ENCODE measurements at places on chromosomes 6 and 20. TPM values are rescaled to one million over a fixed set of nuclear protein-coding genes. Genes with fewer than 3 reads are reported as not detected.

SFT2D1 gene
- polyA plus RNA-seq: 36.9 TPM

GRCh38 chr6:2998998-2999617 lies 586 bp upstream of the NQO2 start:
- peak; percentile 26 for DNase-seq

GRCh38 chr20:4060064-4060795 lies 44.9 kb upstream of the RNF24 start:
- DNase-seq: no peak

GRCh38 chr20:35669681-35670080 lies 5.0 kb upstream of the CPNE1 start:
- DNase-seq: no peak

DNA sequence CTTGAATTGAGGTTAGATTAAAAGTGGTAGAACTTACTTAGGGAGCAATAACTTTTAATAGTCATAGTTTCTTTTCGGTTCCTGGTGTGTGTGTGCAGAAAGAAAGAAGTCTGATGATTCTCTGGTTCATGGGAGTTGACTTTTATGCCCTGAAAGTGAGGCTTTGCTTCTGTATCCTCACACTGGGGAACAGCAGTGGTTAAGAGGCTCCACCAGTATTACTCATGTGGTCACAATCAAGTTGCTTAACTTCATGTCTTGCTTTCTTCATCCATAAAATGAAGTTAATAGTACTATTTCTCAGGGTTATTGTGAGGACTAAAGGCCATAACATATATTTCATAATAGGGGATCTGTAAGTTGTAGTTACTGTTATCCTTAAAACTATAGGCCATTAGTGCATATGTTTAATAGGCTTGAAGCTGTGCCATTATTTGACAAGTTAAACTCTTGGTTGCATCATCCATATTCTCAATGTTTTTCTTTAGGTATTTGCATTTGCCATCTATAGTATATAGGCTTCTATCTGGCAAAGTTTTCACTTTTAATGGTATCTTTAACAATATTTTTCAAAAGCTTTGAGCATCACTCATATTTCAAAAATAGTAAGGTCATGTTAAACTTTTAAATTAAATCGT lies 262.4 kb downstream of the PLCB1 start:
- no peak for DNase-seq

- no peak for DNase-seq
Observed at GRCh38 chr20:37523012-37523391, 2.0 kb downstream of the NNAT start.

GRCh38 chr6:155519176-155519738 lies 63.6 kb upstream of the NOX3 start:
- no peak for DNase-seq

DNA sequence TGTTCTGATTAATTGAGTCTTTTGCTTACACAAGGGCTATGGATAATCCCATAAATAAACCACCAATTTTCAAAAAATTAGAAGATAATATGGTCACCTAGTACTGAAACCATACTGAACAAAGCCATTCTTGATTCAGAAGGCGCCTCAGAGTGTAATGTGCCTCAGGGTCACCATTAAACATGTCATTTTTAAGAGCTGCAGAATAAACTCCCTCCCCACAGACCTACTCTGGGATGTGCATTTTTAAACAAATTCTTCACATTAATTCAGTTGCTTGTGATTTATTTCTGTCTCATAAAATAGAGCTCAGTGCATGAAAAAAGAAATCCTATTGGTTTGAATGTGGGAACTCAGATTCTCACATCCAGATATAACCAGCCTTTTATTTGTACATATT lies 202.1 kb upstream of the HEY2 start:
- DNase-seq: no peak

DNA sequence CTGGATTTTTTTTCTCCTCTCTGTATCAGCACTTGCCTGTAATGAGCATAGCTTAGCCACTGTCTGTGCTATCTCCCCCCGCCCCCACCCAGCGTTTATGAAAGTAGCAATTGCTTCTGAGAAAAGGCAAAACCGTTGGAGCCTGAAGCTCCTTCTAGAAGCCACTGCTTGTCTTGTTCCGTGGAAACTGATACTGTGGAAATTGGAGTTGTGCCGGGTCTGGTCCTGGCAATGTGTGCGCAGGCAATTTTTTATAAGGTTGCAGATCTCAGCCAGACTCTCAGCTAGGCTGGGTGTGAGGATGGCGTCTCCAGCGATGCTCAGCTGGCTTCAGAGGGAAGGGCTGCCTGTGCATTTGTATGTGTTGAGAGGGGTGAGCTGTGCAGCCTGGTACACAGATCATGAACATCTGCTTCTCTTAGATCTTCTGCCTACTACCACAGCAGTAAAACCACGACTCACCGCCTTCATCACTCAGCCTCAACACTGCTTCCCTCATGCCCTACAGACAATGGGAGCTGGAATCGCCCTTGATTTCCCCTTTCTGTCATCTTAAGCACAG lies 72.4 kb upstream of the GTSF1L start:
- peak; percentile 6 for DNase-seq

SLC24A3 gene
- 12.6 TPM for polyA plus RNA-seq

CST4 gene
- polyA plus RNA-seq: not detected

DNA sequence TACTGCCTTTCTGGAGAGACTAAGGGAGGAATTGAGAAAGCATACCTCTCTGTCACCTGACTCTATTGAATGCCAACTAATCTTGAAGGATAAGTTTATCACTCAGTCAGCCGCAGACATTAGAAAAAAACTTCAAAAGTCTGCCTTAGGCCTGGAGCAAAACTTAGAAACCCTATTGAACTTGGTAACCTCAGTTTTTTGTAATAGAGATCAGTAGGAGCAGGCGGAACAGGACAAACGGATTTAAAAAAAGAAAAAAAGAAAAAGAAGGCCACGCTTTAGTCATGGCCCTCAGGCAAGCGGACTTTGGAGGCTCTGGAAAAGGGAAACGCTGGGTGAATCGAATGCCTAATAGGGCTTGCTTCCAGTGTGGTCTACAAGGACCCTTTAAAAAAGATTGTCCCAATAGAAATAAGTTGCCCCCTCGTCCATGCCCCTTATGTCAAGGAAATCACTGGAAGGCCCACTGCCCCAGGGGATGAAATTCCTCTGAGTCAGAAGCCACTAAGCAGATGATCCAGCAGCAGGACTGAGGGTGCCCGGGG lies 43.1 kb upstream of the RNF182 start:
- DNase-seq: no peak

DAAM2 gene
- polyA plus RNA-seq: 33.5 TPM

ZMYND8 gene
- 17.3 TPM for polyA plus RNA-seq

HDGFL1 gene
- polyA plus RNA-seq: not detected

GRCh38 chr20:20327746-20328145 lies 40.2 kb upstream of the INSM1 start:
- DNase-seq: no peak

DNA sequence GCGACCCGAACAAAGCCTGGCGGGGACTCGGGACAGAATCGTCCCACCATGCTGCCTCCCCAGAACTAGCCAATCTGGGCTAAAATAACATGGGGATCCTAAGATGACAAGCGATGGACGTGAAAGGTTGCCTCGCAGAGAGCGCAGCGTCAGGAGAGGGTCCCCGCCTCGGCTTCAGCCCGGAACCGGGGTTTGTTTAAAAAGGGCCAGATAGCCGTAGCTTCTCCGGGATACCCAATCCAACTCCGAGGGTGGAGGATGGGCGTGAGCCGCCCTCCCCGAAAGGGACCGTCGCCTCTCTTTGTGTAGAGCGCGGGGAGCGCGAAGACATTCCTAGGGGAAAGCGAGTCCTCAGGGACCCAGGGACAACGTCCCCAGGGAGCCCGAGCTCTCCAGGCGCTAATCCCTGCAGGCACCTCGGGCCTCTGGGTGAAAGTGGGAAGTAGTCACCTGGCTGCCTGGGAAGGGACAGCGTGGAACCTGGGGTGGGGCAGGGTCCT lies 643 bp downstream of the CD24 start:
- DNase-seq: peak; percentile 52

DNA sequence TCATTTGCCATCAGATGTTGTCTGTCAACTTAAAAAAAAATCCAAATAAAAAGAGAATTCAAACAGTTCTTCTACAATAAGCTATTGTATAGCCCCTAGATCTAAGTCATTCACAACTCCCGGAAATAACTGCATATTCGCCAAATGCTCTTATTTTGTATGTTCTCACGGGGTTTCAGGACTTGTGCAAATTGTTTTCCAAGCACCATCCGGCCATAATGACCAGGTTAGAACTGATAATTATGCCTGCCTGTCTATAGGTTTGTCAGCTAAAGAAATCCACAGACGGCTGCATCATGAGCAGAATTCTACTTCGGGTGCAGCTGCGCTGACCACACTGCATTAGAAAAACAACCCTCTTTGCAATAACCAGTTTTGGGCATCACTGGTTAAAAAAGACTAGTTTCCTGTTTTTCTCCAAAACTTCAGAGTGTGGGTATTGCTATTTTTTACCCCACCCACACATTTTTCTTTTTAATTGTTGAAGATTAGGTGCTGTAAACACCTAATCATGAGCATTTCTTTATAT lies 87.7 kb downstream of the HIVEP2 start:
- DNase-seq: no peak

GRCh38 chr6:26543953-26544352 lies 5.8 kb downstream of the HMGN4 start:
- DNase-seq: no peak

HSPA12B gene
- polyA plus RNA-seq: 23.1 TPM

GRCh38 chr6:136846046-136846445 lies 23.7 kb downstream of the PEX7 start:
- peak; percentile 15 for DNase-seq
